Fibroblast of skin of right quadriceps (primary cell): ENCODE measurements at places on chromosomes 2 and 18.

- no peak for DNase-seq
Measured at GRCh38 chr2:145344076-145344724, 824.3 kb upstream of the ZEB2 start.

DNA sequence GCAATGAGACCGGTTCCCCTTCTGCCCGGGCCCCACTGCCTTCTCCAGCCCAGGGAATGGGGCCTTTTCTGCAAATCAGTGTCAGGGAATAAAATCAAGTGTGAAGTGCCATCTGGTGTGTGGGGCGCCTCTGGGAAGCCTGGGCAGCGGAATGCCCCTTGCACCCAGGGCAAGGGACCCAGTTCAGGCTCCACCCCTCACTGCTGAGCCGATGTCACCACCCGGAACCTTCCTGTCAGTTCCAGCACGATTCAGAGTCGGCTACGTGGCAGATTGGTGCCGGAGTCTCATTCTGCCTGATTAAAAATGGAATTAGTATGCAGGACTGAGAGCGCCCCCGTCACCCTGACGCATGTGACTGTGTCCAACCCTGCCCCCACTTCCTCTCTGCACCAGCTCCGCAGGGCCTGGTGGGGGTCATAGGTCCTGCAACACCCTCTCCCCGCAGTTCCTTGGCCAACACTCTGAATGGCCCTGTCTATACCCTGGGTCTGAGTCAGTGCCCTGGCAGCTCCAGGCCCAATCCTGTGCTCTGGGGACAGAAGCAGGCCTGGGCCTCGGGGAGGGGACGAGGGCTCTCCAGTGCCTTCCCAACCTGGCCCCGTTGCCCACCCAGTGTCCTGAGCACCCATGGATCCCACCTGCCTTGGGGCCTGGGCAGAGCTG lies 8.2 kb upstream of the ALPI start:
- no peak for DNase-seq

DNA sequence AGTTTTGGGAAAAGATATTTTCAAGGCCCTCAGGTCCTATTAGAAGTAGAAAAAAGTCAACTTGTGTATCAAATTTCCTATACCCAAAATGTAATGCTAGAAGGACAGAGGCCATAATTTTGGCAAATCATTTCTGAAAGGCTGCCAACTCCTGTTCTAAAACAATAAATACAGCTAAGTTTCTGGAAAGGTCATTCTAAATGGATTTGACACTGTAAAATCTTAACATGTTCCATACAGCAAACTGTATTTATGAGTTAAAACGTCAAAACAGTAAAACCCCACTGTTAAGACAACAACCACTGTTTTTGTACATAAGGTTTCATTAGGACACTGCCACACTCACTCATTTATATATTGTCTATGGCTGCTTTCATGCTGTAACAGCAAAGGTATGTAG lies 9.7 kb downstream of the FAM98A start:
- no peak for DNase-seq

DNA sequence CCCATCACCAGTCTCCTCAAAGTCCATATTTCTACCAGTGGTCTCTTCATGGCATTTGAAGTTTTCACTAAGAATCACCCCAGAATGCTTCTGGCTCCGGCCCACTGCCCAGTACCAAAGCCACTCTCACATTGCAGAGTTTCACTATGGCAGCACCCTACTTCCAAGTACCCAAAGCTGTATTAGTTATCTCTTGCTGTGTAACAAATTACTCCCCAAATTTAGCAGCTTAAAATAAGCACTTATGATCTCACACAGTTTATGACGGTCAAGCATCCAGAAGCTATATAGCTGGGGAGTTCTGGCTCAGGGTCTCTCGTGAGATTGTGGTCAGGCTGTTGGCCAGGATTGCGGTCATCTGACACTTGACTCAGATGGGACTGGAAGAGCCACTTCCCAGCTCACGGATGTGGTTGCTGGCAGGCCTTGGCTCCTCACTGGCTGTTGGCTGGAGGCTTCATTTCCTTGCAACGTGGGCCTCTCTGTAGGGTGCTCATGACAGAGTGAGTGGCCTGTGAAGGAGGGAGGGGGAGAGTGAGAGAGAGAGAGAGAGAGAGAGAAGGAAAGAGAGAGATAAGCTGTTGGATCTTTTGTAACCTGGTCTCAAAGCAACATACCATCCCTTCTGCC lies 189.5 kb downstream of the CTIF start:
- DNase-seq: peak; percentile 99

GRCh38 chr2:67516362-67516761 lies 119.2 kb downstream of the ETAA1 start:
- DNase-seq: peak; percentile 36

DNA sequence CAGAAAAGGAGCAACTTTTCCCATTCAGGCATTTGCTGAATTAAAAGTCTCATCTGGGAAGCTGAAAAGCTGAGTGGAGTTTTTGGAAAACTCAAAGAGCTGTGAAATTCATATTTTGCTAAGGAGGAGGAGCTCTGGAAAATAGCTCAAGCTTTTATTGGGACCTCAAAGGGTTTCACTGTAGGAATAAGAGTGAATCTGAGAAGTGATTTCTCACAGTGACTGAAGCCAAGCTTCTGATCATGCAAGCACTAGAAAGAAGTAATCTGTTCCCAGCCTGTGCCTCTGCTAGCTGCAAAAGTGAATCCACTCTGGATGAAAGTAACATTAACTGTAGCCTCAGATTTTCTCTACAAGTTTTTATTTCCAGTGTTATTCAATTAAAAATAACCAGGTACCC lies 283.3 kb downstream of the PTPRM start:
- DNase-seq: no peak

- peak; percentile 54 for DNase-seq
Measured at GRCh38 chr2:62287899-62288880, 92.3 kb downstream of the B3GNT2 start.

DNA sequence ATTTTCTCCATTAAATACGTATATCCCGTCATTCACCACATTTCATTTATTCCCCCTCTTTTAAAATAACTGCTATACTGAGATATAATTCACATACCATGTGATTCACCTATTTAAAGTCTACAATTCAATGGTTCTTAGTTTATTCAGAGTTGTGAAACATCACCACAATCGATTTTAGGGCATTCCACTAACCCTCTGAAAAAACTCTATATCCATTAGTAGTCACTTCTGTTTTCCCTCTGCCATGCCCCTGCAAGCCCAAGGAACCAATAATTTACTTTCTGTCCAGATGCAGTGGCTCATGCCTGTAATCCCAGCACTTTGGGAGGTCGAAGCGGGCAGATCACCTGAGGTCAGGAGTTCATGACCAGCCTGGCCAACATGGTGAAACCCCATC lies 95.5 kb upstream of the FZD5 start:
- no peak for DNase-seq

GRCh38 chr2:74887960-74888700 lies 54.2 kb downstream of the HK2 start:
- peak; percentile 44 for DNase-seq

GRCh38 chr18:66553824-66554223 lies 50.1 kb downstream of the CDH19 start:
- peak; percentile 61 for DNase-seq

DNA sequence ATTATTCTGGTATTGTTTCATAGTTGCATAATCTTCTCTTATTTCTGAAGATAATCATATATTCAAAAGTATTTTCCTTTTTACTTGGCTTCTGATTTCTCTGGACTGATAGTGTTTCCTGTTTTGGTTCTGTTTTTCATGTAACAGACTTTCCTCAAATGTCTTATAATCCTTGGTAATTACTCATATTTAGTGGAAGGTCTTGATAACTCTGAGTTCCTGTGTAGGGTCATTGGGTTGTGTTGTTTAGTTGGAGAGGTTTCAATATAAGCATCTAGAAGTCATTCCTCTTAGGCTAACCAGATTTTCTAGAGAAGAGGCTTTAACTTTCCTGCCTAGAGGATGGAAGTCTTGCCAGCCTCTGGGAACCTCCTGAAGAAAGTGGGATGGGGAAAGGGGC lies 23.8 kb downstream of the MFSD6 start:
- no peak for DNase-seq

- DNase-seq: peak; percentile 64
Measured at GRCh38 chr2:45778720-45779171, 127.3 kb downstream of the PRKCE start.

DNA sequence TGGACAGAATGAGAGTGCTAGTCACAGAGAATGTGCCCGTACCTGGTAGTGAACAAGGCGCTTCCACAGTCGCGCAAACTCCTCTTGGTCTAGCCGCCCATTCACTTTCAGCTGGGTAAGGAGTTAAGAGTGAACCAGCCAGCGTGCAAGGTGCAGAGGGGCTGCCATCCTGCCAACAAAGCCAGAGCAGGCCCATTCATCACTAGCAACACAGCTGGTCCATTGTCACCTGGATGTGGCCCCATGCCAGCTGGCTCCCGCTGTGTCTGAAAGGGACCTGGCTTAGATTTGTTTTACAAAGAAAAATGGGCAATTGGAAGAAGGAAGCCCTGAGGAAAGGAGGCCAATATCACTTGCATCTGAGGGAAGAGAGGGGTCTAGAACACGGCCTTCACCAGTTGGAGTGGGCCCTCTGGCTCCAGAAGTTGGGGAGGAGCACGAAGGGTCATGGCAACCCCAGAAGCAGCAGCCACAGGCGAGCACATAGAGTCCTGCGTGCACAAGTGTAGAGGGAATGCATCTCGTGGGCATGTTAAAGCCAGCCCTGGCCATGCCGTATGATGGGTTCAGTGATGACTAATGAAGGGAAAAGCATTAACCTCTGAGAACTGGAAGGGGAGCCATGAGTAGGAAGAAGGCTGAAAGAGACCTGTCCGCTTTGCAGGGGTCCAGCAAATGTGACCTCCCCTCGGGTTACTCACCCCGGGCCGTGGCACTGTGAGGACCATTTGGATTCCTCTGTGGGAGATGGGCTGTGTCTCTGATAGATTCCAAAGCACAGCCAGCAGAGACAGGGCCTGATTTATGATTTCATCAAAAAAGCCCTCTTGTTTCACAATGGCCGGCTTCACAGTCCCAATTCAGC lies 70.6 kb downstream of the CAPN13 start:
- no peak for DNase-seq

DNA sequence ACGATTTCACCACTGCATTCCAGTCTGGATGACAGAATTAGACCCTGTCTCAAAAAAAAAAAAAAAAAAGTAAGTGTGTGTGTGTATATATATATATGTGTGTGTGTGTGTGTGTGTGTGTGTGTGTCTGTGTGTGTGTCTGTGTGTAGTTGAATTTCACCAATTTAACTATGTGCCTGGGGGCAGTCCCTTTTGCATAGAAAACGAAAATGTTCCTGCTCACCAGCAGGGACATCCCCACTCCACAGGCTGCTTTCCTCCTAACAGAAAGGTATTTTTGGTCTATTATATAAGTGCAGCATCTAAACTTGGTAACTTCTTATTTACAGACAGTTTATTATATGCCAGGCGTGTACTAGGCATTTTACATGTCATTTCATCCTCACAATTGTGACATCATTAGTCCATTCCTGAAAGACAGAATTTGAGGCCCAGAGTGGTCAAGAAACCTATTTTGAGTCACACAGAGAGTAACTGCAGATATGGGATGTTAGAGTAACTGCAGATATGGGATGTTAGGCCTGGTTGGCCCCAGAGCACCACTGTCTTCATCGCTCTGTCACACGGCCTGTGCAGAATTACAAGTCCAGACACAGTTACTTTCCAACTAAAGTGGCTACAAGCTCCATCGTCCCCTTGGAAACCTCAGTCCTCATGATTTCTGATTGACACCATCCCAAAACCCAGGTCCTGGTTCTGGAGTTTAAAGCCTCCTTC lies 9.3 kb upstream of the TTL start:
- no peak for DNase-seq

DNA sequence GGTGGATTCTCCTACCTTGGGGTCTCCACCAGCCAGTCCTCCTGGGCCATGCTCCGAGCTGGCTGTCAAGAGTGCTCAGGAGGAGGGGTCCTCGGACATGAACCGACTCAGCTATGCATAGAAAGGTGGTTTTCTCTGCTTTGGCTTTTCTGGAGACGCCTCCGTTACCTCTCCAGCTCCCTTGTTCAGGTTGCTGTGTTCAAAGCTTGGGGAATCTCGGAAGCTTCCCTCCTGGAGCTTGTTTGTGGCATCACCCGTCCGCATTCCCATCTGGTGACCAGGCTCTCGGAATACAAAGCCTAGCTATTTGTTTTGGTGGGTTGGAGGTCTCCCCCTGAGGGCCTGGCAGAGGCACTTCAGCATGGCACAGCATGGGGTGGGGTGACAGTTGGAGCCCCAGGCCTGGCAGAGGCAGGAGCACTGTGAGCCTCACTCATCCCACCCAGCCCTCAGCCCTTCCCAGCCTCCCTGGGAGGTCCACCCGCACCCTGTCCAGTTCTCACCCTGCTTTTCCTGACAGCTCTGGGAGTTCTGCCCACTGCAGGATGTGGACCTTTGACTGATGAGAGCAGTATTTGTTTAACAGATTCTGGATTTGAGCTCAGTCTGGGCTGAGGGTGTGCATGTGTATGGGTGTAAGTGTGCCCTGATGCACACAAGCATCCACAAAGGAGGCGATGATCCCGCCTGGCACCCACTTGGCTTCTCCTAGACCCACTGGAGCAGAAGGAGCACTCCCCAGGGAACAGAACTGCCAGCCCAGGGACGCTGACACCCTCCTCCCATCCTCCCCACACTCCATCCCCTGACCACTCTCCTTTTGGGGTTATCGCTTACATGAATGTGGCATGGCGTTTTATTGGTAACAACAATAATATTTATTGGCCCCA lies 107.3 kb upstream of the HS6ST1 start:
- peak; percentile 36 for DNase-seq

GRCh38 chr2:220847006-220847405 lies 725.1 kb downstream of the EPHA4 start:
- peak; percentile 18 for DNase-seq

- DNase-seq: no peak
Measured at GRCh38 chr2:177828557-177828956, 244.0 kb downstream of the PDE11A start.

- DNase-seq: peak; percentile 89
Measured at GRCh38 chr18:60358516-60358915, 14.1 kb downstream of the MC4R start.

GRCh38 chr2:32715391-32715841 lies 87.6 kb downstream of the TTC27 start:
- DNase-seq: no peak

- peak; percentile 3 for DNase-seq
Measured at GRCh38 chr18:52723550-52723970, 383.6 kb downstream of the DCC start.

DNA sequence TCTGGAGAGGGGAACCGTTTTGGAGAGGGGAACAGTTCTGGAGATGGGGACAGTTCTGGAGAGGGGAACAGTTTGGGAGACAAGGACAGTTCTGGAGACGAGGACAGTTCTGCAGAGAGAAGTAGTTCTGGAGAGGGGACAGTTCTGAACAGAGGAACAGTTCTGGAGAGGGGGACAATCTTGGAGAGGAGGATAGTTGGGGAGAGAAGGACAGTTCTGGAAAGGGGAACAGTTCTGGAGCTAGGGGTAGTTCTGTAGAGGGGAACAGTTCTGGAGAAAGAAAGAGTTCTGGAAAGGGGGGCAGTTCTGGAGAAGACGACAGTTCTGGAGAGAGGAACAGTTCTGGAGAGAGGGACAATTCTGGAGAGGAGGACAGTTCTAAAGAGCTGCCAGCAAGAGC lies 745.9 kb downstream of the GALR1 start:
- DNase-seq: no peak
